ENCODE measurements at places on chromosomes 5 and 9.

- DNase-seq = no peak
Measured at GRCh38 chr9:20117986-20118385, 329.1 kb upstream of the SLC24A2 start.

DNA sequence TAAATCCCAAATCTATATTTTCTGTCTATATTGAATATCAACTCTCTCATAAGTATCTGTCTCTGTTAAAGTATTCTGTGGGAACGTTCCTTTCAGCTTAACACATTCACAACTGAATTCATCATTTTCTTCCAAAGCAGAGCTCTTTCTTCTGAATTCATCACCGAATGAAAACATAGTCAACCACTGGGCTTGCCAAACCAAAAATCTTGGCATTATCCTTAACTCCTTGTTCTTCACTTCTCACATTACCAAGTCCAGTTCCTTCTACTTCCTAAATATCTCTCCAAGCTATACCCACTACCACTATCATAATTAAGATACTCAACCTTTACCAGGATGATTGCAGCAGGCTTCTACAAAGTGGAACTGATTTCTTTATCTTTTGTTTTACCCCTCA lies 559.8 kb downstream of the MAT2B start:
- no peak for DNase-seq

- DNase-seq = peak; percentile 43
Measured at GRCh38 chr9:21160178-21160577, 6.3 kb downstream of the IFNA21 start.

GRCh38 chr5:67806654-67807438 lies 408.7 kb upstream of the PIK3R1 start:
- DNase-seq = no peak

DNA sequence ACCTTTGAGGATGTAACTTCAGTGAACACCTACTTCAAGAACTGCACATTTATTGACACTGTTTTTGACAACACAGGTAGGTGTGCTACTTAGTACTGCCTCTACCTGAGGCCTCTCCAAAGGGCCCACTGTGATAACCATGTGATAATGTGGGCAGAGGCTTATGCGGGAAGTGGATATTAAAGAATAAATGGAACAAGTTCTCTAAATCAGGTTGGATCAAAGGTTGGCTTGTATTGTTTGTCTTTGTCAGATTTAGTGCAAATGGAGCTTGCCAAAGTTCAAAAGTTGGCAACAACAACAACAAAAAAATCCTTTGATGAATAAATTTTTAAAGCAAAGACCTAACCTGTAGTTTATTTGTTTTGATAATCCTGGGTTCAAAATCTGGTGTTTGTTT lies 104.2 kb upstream of the IQGAP2 start:
- no peak for DNase-seq

GRCh38 chr5:122129306-122129705 lies at the start of gene ZNF474:
ZNF474 (plus strand) TSS chr5:122129546; CDS start chr5:122151991, 22,445 bp downstream.
- DNase-seq = no peak

DNA sequence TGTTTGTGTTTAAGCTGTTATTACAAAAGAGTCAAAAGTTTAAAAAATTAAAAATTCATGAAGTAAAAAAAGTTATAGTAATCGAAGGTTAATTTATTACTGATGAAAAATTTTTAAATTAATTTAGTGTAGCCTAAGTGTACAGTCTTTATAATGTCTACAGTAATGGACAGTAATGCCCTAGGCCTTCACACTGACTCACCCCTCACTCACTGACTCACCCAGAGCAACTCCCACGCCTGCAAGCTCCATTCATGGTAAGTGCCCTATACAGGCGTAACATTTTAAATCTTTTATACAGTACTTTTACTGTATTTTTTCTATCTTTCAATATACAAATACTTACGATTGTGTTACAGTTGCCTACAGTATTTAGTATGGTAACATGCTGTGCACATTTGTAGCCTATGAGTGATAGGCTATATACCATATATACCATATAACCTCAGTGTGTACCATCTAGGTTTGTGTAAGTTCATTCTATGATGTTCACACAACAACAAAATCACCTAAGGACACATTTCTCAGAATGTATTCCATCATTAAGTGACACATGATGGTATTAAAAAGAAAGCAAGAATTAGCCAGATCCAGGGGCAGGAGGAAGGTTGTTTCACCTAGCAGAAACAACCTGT lies 40.1 kb downstream of the DCAF10 start:
- DNase-seq = no peak

- no peak for DNase-seq
Measured at GRCh38 chr9:129289883-129290282, 111.8 kb upstream of the IER5L start.

GRCh38 chr5:161691911-161692310 lies 6.4 kb downstream of the GABRA6 start:
- DNase-seq = no peak

DNA sequence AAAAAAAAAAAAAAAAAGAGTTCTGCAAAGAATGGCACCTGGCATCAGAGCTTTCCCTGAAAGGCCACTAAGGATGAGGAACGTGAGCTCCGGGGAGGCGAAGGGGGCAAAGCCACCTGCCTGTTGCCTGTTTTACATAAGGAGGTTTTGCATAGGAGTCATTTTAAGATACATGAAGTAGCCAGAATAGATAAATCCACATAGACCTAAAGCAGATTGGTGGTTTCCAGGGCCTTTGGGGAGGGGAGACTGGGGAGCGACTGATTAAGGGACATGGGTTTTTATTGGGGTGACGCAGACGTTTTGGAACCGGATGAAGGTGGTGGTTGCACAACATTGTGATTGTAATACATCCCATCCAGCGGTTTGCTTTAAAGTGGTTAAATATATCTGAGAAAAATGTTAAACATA lies 7.1 kb downstream of the NEK6 start:
- DNase-seq = no peak

- DNase-seq = no peak
Measured at GRCh38 chr5:67063055-67063454, 133.5 kb downstream of the CD180 start.

- DNase-seq = no peak
Measured at GRCh38 chr5:111083323-111083722, 8.8 kb upstream of the WDR36 start.

DNA sequence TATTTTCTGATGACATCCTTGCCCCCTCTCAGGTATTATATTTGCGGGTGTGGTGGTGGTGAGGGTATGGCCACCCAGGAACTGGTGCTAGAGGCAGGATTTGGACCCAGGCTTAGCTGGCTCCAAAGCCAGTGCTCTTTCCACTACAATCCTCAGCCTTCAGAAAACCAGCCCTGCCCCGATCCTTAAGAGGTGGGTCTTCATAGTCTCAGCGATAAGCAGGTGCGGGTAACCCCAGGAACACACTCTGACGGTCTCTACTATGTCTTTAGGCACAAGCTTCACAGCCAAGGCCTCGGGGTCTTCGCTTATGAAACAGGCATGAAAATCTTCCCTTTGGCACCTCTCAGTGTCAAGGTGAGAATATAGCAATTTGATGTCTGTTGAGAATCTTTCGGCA lies 169.3 kb downstream of the FGF18 start:
- no peak for DNase-seq

- no peak for DNase-seq
Measured at GRCh38 chr5:64184832-64185231, 19.2 kb downstream of the RNF180 start.

- no peak for DNase-seq
Measured at GRCh38 chr5:114695292-114695904, 333.5 kb downstream of the KCNN2 start.

DNA sequence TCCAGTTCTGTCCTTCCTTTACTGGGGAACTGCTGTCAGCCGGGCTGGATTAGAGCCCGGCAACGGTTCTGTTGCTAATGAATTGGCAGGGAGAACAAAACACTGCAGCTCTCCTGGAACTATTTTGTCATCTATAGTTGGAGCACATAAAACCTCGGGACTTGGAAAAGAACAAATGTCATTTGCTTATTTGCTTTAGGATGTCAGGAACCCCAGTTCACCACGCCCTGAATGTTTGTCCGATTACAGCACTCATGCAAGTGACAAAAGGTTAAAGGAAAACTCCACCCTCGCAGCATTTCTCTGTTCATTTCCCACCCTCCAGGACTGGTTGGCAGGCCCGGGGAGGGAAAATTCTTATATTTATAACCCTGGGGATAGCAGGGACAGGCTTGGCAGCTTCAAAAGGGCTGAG lies 66.4 kb upstream of the PLPP1 start:
- DNase-seq = no peak

GRCh38 chr5:38168029-38168428 lies 90.3 kb upstream of the EGFLAM start:
- DNase-seq = no peak

GRCh38 chr5:168135897-168136296 lies 155.5 kb upstream of the WWC1 start:
- DNase-seq = no peak

GRCh38 chr9:8652255-8652654 lies 852.7 kb upstream of the DMAC1 start:
- no peak for DNase-seq

GRCh38 chr5:169870211-169870610 lies 110.1 kb downstream of the INSYN2B start:
- no peak for DNase-seq

- no peak for DNase-seq
Measured at GRCh38 chr5:107121793-107122519, 548.8 kb downstream of the EFNA5 start.

DNA sequence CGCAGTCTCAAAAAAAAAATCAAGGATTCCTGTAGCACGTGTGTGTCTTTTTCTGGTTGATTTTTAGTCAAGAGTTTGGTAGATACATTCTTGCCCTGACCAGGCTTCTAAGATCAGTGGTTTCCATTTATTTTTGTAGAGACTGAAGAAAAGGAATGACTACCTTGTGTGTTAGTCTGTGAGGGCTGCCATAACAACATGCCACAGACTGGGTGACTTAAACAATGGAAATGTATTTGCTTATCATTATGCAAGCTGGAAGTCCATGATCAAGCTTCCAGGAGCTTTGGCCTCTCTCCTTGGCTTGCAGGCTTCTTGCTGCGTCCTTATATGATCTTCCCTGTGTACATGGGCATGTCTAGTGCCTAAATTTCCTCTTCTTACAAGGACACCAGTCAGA lies 127.0 kb downstream of the CCDC192 start:
- no peak for DNase-seq

DNA sequence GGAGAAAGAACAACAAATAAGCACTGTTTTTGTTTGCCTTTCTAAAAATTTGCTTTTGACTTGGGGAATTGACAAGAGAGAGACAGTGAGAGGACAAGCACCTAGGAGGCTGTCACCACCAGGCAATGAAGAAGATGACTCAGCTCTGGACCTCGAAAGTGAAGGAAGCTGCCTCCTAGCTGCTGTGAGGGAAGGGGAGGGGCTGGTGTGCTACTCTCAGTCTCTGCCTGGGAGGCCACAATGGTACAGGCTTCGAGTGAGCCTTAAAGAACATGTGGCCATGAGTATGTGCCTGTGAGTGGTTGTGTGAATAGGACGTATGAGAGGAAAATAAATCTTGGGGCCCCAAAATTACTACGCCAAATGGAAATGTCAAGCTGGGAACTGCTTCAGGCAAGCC lies 7.1 kb upstream of the PLK2 start:
- DNase-seq = peak; percentile 26

DNA sequence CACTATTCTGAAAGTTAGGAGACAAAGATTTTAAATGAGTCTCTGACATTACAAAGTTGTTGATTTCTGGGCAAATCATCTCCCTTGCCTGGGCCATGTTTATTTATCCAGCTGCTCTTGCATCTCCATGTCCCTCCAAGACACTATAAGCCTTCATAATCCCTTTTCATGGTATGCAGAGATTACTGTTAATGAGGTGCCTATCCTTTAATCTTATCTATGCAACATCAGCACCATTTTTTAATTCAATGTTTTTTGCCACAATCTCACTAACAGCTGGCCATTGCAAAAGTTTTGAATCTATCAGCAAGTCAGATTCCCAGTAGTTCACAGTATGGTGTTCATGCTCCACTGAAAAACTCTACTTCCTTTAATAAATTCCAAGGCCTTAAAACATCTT lies 108.5 kb upstream of the PTPRD start:
- no peak for DNase-seq

GRCh38 chr5:139982975-139983240 lies 60.2 kb downstream of the NRG2 start:
- no peak for DNase-seq

- DNase-seq = peak; percentile 66
Measured at GRCh38 chr9:97900738-97901565, 21.3 kb downstream of the TRMO start.

DNA sequence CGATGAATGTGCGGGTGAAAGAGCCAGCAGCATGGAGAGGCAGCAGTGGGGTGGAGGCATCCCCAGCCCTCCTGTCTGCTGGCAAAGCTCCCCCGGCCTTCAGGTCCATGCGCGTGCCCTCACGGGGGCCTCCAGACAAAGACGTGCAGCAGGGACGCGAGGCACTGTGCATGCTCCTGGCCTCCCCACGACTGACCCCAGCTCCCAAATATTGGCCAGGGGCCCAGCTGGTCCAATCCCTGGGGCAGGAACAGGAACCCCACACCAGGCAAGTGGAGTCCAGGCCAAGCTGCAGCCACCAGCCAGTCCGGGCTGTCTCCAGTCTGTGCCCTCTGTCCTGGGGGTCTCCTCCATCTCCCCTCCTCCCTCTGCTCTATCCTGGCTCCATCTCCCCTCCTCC lies 33.5 kb upstream of the LRRC14B start:
- no peak for DNase-seq

Data from CD4-positive, alpha-beta T cell treated with Interleukin-15 for 4 hours (primary cell).